Cortex of kidney (tissue), 1 donor: ENCODE measurements at places on chromosomes 2 and 18.

DNA sequence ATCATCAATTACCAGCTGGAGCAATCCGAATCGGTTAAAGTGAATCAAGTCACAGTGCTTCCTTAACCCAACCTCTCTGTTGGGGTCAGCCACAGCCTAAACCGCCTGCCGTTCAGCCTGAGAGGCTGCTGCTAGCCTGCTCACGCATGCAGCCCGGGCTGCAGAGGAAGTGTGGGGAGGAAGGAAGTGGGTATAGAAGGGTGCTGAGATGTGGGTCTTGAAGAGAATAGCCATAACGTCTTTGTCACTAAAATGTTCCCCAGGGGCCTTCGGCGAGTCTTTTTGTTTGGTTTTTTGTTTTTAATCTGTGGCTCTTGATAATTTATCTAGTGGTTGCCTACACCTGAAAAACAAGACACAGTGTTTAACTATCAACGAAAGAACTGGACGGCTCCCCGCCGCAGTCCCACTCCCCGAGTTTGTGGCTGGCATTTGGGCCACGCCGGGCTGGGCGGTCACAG, 496 bp upstream of the ITGA4 start:
- DNase-seq, result no peak

GRCh38 chr2:221034026-221034701, 537.9 kb downstream of the EPHA4 start:
- DNase-seq, result no peak

DNA sequence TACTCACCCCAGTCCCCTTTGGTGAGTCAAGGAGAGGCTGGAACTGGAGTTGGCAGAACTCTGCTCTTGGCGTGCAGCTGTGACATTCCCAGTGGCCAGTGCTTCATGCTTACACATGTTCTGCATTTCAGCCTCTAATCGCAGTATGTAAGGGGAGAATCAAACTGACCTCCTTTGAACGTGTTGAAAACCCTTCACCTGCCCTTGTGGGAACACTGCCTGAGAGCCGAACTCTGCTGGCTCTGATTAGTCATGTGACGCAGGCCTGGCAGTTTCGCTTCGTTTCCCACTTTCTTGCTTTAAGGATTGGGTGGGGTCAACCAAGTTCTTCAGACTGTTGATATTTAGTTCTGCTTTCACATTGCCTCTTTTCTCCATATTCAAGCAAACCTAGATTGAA, 173.8 kb upstream of the BCL2L11 start:
- no peak for DNase-seq

GRCh38 chr18:76528477-76529432, 33.7 kb upstream of the ZNF516 start:
- DNase-seq, result no peak

- no peak for DNase-seq
Observed at GRCh38 chr2:3595985-3596384, 1.1 kb downstream of the COLEC11 start.

- no peak for DNase-seq
Observed at GRCh38 chr2:66201242-66201641, 233.7 kb upstream of the MEIS1 start.

- no peak for DNase-seq
Observed at GRCh38 chr2:226076529-226076928, 677.0 kb downstream of the NYAP2 start.

DNA sequence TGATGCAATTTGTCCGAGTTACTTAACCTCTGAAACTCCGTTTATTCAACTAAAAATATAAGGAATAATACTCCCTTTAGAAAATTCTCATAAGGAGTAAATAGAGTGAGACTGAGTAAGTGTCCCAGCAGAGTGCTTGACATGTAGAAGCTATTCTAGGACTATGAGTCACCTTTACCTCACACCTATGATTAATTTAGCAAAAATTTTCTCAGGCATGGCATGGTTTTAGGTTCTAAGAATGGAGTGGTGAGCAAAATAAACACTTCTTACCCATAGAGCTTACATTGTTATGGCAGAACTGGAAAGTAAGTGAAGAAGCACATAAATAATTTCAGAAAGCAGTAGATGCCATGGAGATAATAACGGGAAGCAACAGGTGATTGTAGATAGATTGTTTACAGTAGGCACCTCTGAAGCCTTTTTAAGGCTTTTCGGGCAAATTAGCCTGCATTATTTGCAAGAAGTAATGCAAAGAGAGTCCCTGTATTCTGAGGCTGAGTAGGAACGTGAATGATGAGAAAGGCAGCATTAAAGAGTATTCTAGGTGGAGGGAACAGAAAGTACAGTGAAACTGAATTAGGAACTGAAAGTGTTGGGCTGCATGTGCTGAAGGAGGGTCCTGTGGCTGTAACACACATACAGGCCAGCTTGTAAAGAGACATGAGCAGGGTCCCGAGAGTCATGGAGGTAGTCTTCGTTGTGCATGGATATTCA, 209.2 kb downstream of the ZNF407 start:
- DNase-seq, result no peak

GRCh38 chr2:210833403-210833802, 277.0 kb downstream of the CPS1 start:
- no peak for DNase-seq

DNA sequence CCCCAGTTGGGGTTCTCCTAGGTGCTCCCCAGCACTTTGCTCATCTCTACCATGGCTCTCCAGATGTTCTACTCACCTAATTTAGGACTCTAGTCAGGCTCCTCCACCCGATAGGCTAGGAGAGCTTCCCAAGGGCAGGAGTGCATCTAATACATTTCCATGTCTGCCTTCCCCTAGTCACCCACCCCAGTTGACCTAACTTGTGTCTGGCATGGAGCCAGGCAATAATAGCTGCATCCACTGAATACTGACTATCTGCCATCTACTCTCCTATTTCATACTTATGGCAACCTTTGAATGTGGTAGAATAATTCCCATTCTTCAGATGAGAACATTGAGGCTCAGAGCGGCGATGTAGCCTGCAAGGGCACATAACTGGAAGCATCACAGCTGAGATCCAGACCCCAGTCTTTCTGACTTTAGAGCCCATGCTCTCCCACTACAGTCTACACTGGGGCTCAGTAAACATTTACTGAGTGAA, 71.8 kb upstream of the YWHAQ start:
- no peak for DNase-seq

DNA sequence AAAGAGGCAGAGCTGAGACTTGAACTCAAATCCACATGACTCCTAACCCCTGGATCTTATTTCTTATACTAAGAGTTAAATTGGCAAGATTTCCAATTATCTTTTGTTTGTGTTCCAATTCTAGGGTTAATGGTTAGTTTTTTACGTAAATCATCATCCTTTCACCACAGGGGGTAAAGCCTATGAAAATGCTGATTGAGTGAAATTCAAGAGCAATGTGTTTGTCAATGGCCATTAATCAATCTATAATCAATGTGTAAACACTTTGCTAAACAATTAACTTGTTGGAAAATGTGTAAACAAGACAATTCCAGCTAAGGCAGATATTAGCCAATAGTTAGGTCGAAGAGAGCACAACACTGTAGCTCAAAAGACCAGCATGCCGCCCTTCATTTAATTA, 376.5 kb upstream of the ACVR2A start:
- DNase-seq, result no peak

- DNase-seq, result no peak
Observed at GRCh38 chr18:54679318-54680149, 88.5 kb downstream of the DYNAP start.

GRCh38 chr18:13261661-13262357, 43.2 kb downstream of the LDLRAD4 start:
- DNase-seq, result no peak

GRCh38 chr2:240507778-240508251, 50.0 kb downstream of the ANKMY1 start:
- DNase-seq, result no peak

GRCh38 chr18:9740071-9740470, 32.0 kb downstream of the RAB31 start:
- DNase-seq, result no peak

DNA sequence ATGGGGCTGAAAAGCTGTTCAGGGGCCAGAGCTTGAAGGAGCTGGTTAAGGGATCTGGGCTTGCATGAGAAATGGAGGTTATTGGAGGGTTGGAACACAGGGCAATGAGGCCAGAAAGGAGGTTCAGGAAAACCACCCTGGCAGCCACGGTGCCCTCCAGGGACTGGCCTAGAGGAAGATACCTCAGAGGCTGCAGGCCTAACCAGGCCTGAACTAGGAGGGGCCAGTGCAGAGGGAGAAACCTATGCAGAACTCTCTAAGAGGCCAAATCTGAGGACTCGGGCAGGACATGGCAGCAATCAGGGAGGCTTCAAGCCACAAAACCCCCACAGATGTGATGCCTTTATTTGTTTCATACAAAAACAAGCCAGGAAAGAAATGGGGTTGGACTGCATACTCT, 66.8 kb downstream of the BIN1 start:
- DNase-seq, result no peak

- DNase-seq, result no peak
Observed at GRCh38 chr18:58452454-58453166, 176.3 kb downstream of the ALPK2 start.

- DNase-seq, result no peak
Observed at GRCh38 chr2:191061381-191061980, 47.5 kb upstream of the STAT1 start.

DNA sequence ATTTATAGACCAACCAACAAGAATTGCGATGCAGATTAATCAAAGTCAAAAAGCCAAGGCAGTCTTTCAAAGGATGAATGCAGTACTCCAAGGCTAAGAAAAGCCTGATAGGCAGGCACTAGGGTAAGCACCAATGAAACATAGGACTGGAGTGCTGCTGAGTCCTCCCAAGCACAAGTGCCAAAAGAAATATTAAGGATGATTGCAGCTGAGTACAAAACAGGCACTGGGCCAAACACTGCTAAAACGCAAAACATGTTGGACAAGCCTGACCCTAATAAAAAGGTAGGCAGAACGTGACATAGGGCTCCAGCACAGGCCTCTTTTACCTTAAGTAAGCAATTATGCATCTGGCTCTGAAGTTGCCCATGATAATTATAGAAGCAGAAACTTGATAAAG, 160.1 kb upstream of the LRP1B start:
- no peak for DNase-seq

- DNase-seq, result no peak
Observed at GRCh38 chr2:23801396-23801795, 125.5 kb downstream of the ATAD2B start.
